ENCODE measurements at places on chromosomes 1 and 21.

GRCh38 chr1:27763358-27763757, 9.7 kb upstream of the STX12 start:
- no peaks in the 10 kb centered on the region for H3K4me1 ChIP-seq
- H3K36me3 ChIP-seq = peaks cover 44% of the 10 kb centered on the region
- no peaks in the 10 kb centered on the region for H3K27me3 ChIP-seq

- no peaks in the 10 kb centered on the region for H3K27me3 ChIP-seq
- H3K36me3 ChIP-seq = peaks cover 39% of the 10 kb centered on the region
- no peak for DNase-seq
- peaks cover 7% of the 10 kb centered on the region for H3K4me1 ChIP-seq
Observed at GRCh38 chr1:113901191-113901590, 3.4 kb downstream of the AP4B1 start.

DNA sequence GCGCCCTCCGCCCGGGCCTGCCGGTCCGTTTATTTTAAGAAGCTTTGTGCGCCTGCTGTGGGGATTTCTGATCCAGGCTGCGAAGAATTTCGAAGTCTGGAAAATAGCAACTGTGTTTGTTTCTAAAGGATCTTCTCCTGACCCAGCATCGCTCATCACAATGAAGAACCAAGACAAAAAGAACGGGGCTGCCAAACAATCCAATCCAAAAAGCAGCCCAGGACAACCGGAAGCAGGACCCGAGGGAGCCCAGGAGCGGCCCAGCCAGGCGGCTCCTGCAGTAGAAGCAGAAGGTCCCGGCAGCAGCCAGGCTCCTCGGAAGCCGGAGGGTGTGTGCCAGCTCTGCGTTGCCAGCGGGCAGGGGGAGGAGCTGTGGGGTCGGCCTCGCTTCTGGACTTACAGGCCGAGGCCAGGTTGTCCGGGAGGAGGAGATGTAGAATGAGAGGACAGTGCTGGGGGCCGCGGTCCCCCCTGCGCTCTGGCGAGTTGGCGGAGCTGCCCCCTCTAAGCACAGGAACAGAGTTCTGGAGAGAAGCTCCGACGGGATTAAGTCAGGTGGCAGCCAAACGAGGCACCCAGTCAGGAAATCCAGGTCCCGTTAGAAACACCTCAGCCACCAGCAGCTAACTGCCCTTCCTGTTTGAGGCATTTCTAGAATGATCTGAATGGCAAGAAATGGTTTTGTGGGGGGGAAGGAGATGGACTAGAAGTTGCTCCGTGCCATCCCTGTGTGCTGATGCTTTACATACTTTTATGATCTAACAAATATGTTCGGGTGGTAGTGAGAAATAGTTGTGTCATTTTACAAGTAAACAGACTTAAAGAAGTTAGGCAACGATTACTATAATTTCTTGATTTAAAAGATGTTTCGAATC, 948 bp downstream of the TXLNA start:
- peaks cover 53% of the 10 kb centered on the region for H3K4me1 ChIP-seq
- H3K27me3 ChIP-seq = no peaks in the 10 kb centered on the region
- peak overlapping the region; percentile 90 for H3K27ac ChIP-seq
- peaks cover 13% of the 10 kb centered on the region for H3K36me3 ChIP-seq
- peak; percentile 79 for DNase-seq

- H3K27ac ChIP-seq = peak overlapping the region; percentile 42
- no peaks in the 10 kb centered on the region for H3K27me3 ChIP-seq
Observed at GRCh38 chr1:10045480-10046355, 13.0 kb downstream of the UBE4B start.

DNA sequence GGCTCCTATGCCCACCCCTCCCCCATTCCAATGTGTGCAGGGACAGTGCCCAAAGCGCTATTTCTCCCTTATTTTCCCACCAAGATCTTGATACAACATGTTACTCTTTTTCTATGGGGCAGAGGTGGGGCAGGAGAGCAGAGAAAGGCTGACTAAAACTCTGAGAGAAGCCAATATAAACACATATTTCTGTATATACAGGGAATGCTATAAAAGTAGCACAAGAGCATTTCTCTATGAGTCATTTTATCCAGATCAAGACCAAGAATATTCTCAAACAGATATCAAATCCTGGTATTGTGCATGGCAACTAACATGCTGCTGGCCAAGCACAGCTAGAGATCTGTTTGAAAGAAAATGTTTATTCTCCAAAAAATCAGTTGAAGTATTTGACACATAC, 7.3 kb downstream of the WDR26 start:
- no peak overlapping the region for H3K4me3 ChIP-seq
- H3K36me3 ChIP-seq = peaks cover 26% of the 10 kb centered on the region
- no peak for DNase-seq
- peak overlapping the region; percentile 100 for H3K27ac ChIP-seq
- no peaks in the 10 kb centered on the region for H3K27me3 ChIP-seq
- peaks cover 80% of the 10 kb centered on the region for H3K4me1 ChIP-seq

GRCh38 chr1:184242507-184242943, 144.3 kb upstream of the C1orf21 start:
- no peak overlapping the region for H3K4me3 ChIP-seq
- H3K36me3 ChIP-seq = no peaks in the 10 kb centered on the region
- H3K4me1 ChIP-seq = no peaks in the 10 kb centered on the region
- H3K27me3 ChIP-seq = no peaks in the 10 kb centered on the region
- no peak for DNase-seq

DNA sequence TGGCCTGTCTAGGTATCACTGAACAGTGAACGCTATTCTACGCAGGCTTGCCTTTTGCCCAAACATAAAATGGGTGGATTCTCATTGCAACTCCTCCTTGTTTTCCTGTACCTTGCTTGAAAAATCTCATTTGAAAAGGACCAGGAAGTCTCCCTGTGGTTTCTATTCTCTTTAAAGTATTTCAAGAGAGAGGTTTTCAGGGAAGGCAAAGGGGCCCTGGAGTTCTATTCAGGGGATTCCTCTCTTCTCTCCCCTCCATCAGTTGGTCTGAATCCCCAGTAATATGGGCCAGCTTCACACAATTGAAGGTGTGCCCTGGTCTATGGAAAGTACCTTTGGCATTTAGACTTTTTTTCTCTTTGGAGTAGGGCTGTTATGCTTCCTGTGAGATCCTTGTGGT, 311.3 kb downstream of the RGS7 start:
- DNase-seq = no peak
- no peaks in the 10 kb centered on the region for H3K4me1 ChIP-seq
- H3K27me3 ChIP-seq = no peaks in the 10 kb centered on the region
- H3K4me3 ChIP-seq = no peak overlapping the region

DNA sequence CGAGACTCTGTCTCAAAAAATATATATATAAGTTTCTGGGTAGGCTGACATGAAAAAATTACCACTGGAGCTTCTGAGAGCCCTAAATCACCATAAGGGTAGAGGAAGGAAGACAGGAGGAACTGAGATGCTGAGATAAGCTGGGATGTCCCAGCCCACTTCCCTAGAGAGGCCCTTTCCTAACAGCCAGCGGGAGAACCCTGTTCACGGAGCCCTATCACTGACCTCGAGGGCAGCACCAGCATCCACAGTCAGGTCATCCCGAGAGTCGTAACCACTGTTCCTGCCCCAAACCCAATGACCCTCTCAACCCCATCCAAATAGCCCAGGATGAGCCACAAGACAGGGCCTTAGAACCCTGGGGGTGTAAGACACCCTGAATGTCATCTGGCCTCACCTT, 77.5 kb downstream of the CD34 start:
- H3K27ac ChIP-seq = peak overlapping the region; percentile 74
- H3K27me3 ChIP-seq = no peaks in the 10 kb centered on the region
- no peaks in the 10 kb centered on the region for H3K36me3 ChIP-seq
- H3K4me3 ChIP-seq = no peak overlapping the region
- peaks cover 38% of the 10 kb centered on the region for H3K4me1 ChIP-seq

DNA sequence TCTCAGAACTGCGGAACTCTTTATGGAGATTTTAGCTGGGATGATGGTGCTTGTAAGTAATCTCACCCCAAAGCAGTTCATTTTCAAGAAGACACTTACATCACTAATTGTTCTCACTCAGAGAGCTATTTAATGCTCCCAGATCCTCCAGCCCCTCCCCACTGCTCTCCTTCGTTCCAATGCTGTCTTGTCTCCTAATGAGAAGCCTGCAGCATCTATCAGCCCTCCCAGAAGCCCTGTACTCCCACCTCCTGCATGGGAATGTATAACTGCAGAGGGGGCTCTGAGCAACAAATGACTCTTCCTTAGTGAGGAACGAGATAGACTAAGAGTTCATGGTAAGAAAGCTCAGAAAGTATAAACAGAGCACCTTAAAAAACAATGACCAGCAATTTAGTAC, 377.4 kb upstream of the RUNX1 start:
- no peak overlapping the region for H3K4me3 ChIP-seq
- DNase-seq = no peak
- peaks cover 11% of the 10 kb centered on the region for H3K4me1 ChIP-seq
- H3K27ac ChIP-seq = no peak overlapping the region
- no peaks in the 10 kb centered on the region for H3K36me3 ChIP-seq

DNA sequence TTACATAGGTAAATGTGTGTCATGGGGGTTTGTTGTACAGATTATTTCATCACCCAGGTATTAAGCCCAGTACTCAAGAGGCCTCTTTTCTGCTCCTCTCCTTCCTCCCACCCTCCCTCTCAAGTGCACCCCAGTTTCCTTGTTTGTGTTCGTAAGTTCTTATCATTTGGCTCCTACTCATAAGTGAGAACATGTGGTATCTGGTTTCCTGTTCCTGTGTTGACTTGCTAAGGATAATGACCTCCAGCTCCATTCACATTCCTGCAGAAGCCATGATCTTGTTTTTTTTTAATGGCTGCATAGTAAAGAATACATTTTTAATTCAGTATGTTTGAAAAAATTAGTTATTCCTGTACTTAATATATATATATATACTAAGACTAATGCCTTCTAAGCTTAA, 107.7 kb downstream of the CLDN17 start:
- no peaks in the 10 kb centered on the region for H3K27me3 ChIP-seq
- H3K4me1 ChIP-seq = no peaks in the 10 kb centered on the region
- no peak overlapping the region for H3K27ac ChIP-seq
- H3K4me3 ChIP-seq = no peak overlapping the region
- H3K36me3 ChIP-seq = no peaks in the 10 kb centered on the region

- no peak for DNase-seq
- H3K27ac ChIP-seq = no peak overlapping the region
- H3K4me3 ChIP-seq = no peak overlapping the region
- no peaks in the 10 kb centered on the region for H3K27me3 ChIP-seq
Observed at GRCh38 chr1:109634292-109634691, 14.7 kb downstream of the AMPD2 start.

DNA sequence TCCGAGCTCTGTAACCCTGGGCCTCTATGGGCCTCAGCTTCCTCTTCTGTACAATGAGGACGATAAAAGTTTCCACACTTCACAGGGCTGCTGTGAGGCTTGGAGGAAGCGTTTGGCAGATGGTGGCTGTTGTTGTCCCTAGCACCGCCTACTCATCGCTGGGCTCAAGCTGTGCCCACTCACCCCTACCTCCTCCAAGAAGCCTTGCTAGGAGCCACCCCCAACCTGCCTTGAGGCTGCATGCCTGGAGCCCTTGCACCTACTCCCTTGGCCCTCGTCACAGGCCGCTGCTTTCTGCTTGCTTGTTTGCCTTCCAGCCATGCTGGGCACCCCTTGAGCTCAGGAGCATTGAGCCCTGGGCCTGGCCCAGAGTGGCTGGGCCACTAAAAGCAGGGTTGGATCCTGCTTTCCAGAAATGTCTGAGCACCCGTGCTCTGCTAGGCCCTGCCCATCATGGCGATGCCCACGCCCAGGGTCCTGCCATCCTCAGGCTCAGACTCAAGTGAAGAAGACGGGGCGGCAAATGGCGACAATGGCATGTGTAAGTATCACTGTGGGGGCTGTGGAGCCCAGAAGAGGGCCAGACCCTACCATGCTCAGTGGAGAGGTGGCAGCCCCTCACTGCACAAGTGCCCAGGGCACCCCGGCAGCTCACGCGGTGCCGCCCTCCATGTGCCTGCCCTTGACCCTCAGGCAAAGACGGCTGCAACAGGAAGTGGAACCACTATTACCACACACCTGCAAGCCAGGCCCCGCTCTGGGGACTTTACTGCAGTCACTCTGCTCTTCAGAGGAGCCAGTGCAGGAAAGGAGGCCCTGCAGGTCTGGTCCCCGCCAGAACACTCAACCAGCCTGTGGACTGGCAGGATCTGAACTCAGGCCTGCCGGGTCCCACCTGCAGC, 9.5 kb downstream of the SH3BGRL3 start:
- no peaks in the 10 kb centered on the region for H3K36me3 ChIP-seq
- peaks cover 14% of the 10 kb centered on the region for H3K4me1 ChIP-seq
- no peak overlapping the region for H3K27ac ChIP-seq
- H3K4me3 ChIP-seq = no peak overlapping the region

DNA sequence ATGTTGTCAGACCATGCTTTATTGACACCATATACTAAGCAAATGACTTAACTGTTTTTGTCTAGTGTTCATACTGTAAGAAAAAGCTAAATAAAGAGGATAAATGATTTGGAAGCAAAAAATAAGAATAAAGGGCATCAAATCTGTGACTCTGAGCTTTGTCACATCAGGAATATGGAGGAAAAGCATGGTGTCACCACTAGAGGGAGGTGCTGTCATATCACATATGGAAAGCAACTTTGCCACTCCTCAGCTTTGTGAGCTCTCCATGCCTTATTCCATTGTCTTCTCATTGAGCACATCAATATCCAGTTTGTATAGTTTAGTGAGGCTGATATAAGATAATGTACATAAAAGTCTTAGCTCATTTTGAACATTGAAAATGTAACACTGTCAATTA, 20.8 kb upstream of the GBP1 start:
- no peak overlapping the region for H3K27ac ChIP-seq
- H3K4me1 ChIP-seq = no peaks in the 10 kb centered on the region
- no peaks in the 10 kb centered on the region for H3K36me3 ChIP-seq
- no peak for DNase-seq
- H3K27me3 ChIP-seq = no peaks in the 10 kb centered on the region
- H3K4me3 ChIP-seq = no peak overlapping the region

- H3K27me3 ChIP-seq = no peaks in the 10 kb centered on the region
- no peak for DNase-seq
- no peaks in the 10 kb centered on the region for H3K36me3 ChIP-seq
- no peak overlapping the region for H3K27ac ChIP-seq
- no peaks in the 10 kb centered on the region for H3K4me1 ChIP-seq
Observed at GRCh38 chr1:30134466-30135217, 588.7 kb downstream of the MATN1 start.

- DNase-seq = no peak
- H3K4me1 ChIP-seq = no peaks in the 10 kb centered on the region
- H3K4me3 ChIP-seq = no peak overlapping the region
- no peak overlapping the region for H3K27ac ChIP-seq
- H3K27me3 ChIP-seq = no peaks in the 10 kb centered on the region
Observed at GRCh38 chr1:75165264-75165663, 31.1 kb downstream of the LHX8 start.

GRCh38 chr1:167432780-167433179, 85.5 kb downstream of the CD247 start:
- DNase-seq = no peak
- no peaks in the 10 kb centered on the region for H3K4me1 ChIP-seq

DNA sequence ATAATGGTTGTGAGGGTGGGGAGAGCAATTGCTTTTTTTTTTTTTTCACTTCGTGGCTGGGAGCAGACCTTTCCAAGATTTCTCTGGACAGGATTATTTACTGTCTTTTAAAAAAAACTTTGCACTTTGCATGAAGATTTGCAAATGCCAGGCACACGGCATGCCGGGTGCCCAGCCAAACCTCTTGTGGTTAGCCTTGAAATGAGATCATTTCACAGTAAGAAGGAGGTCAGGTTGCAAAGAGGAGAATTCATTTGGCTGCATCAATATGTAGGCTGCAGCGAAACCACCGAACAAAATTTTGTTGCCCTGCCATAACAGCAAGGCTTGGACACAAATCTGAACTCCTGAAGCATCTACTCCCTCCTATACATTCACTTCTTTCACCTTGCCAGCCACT, 36.5 kb upstream of the KCND3 start:
- H3K27ac ChIP-seq = no peak overlapping the region
- peaks cover 6% of the 10 kb centered on the region for H3K27me3 ChIP-seq
- H3K4me3 ChIP-seq = no peak overlapping the region
- no peaks in the 10 kb centered on the region for H3K4me1 ChIP-seq
- H3K36me3 ChIP-seq = no peaks in the 10 kb centered on the region

Measured in tibial artery (tissue), 4 donors.